Chondrocyte (in vitro differentiated cells): ENCODE measurements at places on chromosomes 1 and 21. TPM values are rescaled to one million over a fixed set of nuclear protein-coding genes. Genes with fewer than 3 reads are reported as not detected.

LCE2B gene
- total RNA-seq, result not detected in 3 replicates

- no peak for DNase-seq
These were observed 37.0 kb upstream of the ATP2B4 start for GRCh38 chr1:203589595-203589994.

- no peak for DNase-seq
These were observed 115.1 kb downstream of the KCTD3 start for GRCh38 chr1:215682232-215682631.

DNA sequence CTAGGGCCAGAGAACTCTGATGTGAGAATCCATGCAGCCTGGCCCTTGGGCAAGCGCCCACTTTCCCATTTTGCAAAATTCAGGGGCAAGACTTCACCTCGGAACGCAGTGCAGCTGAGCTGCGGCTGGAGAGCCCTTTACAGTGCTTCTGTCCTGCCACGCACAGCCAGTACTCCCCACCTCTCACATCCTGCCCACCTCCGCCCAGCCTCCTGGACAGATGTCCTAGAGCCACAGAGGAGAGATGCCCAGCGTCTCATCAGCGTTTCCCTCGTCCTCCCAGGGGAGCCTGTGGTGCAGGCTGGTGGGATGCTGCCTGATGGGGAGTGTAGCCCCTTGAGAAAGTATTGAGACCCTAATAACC lies 29.6 kb downstream of the RUNX3 start:
- DNase-seq, result peak; percentile 79

DNA sequence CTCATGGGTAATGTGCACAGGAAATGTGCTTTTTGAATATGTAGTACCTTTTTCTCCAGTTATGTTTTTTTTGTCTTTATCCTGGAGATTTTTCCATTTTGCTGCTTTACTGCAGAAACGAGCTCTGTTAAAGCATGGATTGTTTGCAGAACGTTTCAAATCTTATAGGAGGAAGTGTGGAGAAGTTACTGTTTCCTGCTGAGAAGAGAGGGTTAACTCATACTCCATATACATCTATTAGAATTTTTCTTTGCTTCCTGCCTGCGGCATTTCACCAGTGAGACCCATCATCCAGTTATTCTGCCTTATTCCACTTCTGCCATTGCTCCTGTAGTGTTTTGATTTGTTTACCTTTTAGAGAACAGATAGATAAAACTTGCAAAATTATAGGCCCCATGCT lies 2.0 kb downstream of the RPRD2 start:
- DNase-seq, result no peak

- no peak for DNase-seq
These were observed 153.9 kb upstream of the SPAG17 start for GRCh38 chr1:118338936-118339335.

- no peak for DNase-seq
These were observed 5.5 kb downstream of the PDPN start for GRCh38 chr1:13588946-13589796.

MAB21L3 gene
- 0.20 to 0.21 TPM in 2 of 3 replicates, not detected in the other for total RNA-seq

CSF3R gene
- total RNA-seq, result not detected in 3 replicates

ADGRL2 gene
- 51.2 to 64.2 TPM (median 54.1 TPM) in 3 replicates for total RNA-seq

ACTL8 gene
- total RNA-seq, result not detected in 3 replicates

NLRP3 gene
- 0.10 to 1.3 TPM (median 0.15 TPM) in 3 replicates for total RNA-seq

- DNase-seq, result no peak
These were observed 24.5 kb upstream of the NTNG1 start for GRCh38 chr1:107116306-107116790.

DNA sequence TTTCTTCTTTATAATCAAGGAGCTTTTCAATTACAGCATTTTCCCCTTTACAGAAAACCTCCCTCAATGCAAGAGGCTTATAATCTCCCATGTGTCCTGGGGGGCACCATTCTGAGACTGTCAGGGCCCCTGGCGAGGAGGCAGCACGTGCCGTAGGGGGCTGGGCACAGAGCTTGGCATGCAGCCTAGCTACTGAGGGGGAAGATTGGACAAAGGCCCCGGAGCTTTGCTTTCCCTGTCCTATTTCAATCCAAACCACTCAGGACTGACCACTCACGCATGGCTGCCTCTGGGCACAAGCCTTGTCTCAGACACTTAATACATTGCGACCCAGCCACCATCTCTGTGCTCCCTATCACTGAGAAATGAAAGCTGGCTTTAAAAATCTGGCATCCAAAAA lies 2.8 kb upstream of the RAP1GAP start:
- DNase-seq, result no peak

- no peak for DNase-seq
These were observed 648.9 kb downstream of the SMYD3 start for GRCh38 chr1:245858022-245858721.

ACTN2 gene
- total RNA-seq, result 0.28 to 0.47 TPM in 2 of 3 replicates, not detected in the other

OPTC gene
- total RNA-seq, result not detected in 3 replicates

- peak; percentile 22 for DNase-seq
These were observed 10.9 kb downstream of the TMPRSS3 start for GRCh38 chr21:42384989-42385388.

- DNase-seq, result no peak
These were observed 75.3 kb upstream of the WDR26 start for GRCh38 chr1:224509907-224510306.

DNA sequence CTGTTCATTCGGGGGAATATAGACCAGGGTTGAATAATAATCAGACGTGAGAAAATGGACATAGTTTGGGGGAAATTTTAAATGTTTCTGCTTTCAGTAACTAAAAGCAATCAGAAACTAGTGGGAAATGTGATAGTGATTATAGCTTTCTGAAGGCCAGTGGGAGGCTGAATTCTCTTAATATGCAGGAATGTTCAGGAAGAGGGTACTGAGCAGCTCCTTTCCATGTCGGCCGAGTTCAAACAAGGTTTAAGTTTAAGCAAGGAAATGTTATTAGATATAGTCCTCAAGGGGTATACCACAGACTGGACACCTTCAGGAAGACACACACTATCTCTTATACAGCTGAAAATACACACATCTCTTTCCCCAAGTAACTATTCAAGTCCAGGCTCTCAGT lies 105.5 kb downstream of the HHAT start:
- DNase-seq, result no peak

GRCh38 chr1:55131218-55131617 lies 83.9 kb downstream of the USP24 start:
- no peak for DNase-seq

DNA sequence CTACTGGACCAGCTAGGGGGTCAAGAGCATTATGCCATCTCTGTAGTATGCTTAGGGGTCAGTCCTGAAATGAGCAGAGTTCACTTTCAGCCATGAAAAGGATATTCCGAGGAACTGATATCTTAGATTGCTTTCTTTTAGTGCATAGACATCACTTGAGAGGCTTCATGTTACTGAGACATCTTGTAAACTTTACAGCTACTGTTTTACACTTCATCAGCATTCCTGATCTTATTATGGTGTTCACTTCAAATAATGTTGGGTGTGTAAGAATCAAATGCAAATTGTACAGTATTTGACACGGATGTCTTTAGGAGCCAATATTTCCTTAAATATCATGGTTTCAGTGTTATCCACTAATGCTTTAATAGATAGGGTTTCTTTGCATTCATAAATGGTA lies 22.4 kb upstream of the CLDN14 start:
- no peak for DNase-seq

DNA sequence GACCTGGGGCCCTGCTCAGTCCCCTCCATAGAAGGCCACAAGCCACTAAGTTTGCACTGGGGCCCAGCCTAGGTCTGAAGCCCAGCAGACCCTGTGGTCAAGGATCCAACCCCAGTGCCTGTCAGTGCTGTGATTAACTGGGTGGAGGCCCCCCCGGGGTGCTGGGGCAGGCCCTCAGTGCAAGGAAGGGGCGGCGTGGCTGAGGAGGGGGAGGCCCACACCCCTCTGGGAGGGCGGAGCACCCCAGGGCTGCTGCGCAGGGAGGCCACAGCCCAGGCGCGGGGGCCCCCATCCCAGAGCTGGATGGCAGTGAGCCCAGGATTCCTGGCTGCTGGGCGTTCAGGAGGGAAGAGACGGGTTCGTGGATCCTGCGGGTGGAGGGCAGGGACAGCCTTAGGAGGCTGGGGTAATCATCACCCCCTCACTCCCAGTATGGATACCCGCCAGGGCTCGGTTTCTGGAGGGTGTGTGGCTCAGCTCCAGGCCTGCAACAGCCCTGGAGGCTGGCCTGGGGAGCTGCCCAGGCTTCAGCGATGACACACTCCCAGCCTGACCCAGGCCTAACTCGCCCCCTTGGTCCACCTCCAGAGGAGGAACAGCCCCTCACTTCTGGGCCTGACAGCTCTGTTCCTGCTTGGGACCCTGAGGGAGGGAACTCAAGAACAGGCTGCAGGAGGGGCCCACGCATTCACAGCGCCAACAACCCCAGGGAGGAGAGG lies 890 bp downstream of the GJC2 start:
- no peak for DNase-seq

DNA sequence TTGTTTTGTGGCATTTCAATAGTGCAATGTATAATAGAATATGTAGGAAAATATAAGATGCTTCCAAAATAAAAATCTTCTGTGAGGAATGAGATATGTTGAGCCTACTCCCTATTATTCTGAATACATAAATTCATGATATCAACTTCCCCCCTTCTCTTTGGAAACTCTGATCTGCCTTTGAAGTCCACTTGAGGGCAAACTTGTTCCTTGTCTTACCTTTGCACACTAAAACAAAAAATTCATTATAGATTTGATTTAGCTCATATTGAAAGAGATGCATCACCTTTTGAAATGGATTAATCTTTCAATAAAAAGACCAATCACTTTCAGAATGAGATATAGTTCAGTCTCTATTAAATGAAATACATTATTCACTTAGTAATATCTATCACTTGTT lies 580.7 kb upstream of the ADGRL4 start:
- DNase-seq, result no peak

DMBX1 gene
- not detected in 3 replicates for total RNA-seq
